Activated T-cell treated with anti-CD3 and anti-CD28 coated beads, Interleukin-2, amount 50 U/mL, for 1 hour (primary cell): ENCODE measurements at places on chromosomes 3 and 15.
A peak's percentile ranks its signal among the peaks of the same experiment; 100 is the strongest.

DNA sequence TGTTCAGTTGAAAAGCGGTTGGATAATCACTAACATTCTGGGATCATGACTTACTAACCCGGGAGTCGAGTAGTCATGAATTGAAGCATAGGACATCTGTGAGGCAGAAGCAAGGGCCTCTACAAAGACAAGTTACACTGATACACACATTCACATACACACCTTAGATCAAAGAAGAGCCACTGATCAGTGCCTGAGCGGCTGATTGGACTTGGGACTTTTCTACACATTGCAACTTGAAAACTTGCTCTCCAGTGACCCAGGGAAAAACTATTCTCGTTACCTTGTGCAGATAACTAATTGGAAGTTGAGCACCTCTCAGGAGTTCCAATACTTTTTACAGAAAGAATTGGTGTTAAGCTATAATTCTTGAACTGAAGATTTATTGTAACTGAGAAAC is 206.0 kb downstream of the CDIN1 start:
- DNase-seq, result no peak

- DNase-seq, result peak; percentile 64
These were observed 48.7 kb downstream of the BSN start for GRCh38 chr3:49602877-49603411.

- DNase-seq, result no peak
These were observed 7.7 kb upstream of the CDCP1 start for GRCh38 chr3:45153658-45154437.

DNA sequence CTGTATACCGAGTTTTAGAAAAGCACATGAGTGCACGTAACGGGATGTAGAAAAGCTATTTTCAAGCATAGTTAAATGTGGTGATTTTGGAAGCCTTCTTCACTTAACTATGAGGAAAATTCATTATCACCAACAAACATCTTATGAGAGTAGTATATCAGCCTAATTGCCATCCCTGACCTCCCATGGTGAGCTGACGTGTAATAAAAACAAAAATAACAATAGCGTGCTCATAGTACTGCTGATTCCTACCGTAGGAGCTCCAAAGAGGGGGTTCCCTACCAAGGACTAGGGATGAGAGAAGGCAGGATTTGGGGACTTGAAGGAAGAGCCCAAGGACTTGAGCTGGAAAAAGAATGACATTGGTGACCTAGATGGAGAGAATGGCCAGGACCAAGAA is 16.9 kb downstream of the ST8SIA2 start:
- DNase-seq, result no peak

- no peak for DNase-seq
These were observed 227.1 kb downstream of the ZPLD1 start for GRCh38 chr3:102661707-102662497.

- no peak for DNase-seq
These were observed 60.3 kb upstream of the IQSEC1 start for GRCh38 chr3:13133471-13133981.

DNA sequence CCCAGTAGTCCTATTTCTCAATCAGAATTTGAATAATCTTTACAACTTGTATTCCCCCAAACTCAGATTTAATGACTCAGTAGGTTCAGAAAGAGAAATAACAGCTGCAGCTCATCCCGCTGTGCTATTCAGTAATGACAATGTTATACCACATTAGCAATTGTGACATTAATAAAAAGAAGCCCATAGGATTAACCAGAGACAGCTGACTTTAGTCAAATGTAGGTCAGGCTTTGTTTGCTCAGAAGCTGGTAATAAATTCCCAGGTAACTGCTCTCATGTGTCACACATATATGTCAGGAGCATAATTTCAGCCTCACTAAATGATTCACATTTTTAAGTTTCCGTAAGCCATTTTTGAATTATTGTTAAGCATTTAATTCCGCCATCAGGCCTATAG is 222.0 kb upstream of the UBE2E2 start:
- no peak for DNase-seq

DNA sequence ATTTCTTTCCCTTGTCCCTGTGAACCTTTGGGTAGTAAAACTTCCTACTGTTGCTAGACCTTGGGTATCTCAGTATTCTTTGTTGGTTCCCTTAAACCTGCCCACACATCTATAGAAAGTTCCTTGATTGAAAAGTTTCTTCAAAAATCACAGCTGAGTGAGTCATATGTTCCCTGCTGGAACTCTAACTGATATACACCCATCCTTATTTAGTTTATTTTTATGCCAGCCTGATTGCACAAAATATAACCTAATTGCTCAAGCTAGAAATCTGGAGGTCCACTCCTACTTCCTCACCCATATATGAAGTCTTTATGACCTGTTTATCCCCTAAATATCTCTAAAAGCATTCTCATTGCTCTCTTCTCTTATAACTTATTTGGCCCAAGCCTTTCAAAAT is 13.7 kb upstream of the GJD2 start:
- DNase-seq, result no peak

DNA sequence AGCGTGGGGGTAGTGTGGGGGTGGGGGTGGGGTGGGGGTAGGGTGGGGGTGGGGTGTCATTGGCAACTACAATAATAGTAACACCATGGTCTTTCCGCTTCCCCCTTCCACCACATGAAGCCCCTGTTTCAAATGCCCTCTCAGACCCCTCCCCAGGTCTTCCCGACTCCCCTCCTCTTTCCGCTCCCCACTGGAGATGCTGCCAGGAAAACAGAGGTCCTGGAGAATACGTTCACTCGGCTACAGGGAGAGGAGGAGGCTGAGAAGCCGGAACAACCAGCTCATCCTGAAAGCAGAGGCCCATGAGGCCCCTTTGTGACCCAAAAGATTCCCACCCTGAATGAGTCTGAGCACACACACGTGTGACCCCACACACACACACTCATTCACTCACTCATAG is 75.4 kb downstream of the CPN2 start:
- DNase-seq, result no peak
